ENCODE measurements at places on chromosomes 4 and X.

GRCh38 chrX:68897118-68897945 lies 68.5 kb downstream of the EFNB1 start:
- DNase-seq: no peak

DNA sequence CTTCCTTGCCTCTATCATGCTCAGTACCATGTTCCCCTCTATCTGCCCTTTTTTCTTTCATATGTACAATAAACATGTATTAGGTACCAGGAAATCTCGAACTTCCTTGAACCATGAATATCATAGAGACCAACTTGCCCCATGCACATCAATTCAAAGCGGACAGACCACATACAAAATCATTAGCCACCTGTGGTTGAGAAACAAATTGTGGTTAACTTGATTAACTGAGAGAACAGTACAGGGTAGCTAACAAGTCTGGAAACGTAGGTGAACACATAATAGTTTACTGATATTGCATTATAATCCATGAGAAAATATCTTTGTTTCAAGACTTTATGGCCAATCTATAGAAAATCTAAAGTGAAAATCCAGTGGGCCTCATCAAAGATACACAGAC lies 8.2 kb downstream of the CASP3 start:
- no peak for DNase-seq

DNA sequence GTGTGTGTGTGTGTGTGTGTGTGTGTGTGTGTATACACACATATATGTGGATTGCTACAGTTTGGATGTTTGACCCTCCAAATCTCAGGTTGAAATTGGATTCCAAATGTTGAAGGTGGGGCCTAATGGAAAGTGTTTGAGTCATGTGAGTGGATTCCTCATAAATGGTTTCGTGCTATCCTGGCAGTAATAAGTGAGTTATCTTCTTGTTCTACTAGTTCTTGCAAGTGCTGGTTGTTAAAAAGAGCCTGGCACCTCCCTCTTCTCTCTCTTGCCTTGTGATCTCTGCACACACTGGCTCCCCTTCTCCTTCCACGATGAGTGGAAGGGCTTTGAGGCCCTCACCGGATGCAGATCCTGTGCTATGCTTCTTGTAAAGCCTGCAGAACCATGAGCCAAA lies 344.1 kb downstream of the SH2D1A start:
- no peak for DNase-seq

- no peak for DNase-seq
These were observed 7.4 kb upstream of the MGST2 start for GRCh38 chr4:139658185-139658584.

DNA sequence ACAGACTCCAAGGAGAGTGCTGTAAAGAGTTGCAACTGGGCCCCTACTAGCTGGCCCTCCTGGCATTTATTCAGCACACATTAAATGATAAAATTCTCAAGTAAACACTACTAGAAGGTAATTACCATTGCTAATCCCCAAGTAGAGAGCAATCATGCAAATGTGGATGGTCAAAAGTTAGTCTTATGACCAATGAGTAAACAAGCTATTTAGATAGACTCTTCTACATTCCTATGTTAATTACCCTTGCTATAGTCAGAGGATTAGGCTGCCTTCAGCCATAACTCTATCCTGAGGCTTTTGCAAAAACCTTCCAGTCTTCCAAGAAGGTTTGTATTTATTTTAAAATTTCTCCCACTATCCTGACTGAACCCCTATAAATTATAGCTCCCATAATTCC lies 28.3 kb upstream of the HPGD start:
- DNase-seq: no peak

DNA sequence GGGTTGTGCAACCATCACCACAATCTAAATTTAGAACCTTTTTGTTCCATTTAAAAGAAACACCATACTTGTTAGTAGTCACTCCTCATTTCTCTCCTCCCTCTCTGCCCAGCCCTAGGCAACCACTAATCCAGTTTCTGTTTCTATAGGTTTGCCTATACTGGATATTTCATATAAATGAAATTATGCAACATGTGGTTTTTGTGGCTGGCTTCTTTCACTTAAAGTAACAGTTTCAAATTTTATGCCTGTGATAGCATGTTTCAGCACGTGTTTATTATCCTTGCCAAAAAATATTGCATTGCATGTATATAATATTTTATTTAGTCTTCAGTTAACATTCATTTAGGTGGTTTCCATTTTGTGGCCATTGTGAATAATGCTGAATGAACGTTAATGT lies 437.6 kb downstream of the IL1RAPL1 start:
- no peak for DNase-seq

DNA sequence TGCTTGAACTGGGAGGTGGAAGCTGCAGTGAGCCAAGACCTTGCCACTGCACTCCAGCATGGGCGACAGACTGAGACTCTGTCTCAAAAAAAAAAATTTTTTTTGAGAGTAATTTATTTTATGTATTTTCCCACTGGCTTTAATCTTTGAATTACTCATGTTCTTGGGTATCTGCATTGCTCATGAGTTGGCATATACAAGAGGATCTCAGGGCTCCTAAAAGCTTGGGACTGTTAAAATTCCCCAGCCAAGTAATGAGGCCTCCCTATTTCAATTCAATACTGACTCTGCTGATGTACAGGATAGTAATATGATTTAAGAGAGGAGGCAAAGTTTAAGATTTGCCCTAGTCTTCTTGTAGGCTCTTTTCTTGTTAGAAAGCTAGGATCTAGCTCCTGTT lies 6.2 kb downstream of the IL21 start:
- DNase-seq: no peak
